T follicular helper cell (primary cell): ENCODE measurements at places on chromosomes 12 and 14.

DNA sequence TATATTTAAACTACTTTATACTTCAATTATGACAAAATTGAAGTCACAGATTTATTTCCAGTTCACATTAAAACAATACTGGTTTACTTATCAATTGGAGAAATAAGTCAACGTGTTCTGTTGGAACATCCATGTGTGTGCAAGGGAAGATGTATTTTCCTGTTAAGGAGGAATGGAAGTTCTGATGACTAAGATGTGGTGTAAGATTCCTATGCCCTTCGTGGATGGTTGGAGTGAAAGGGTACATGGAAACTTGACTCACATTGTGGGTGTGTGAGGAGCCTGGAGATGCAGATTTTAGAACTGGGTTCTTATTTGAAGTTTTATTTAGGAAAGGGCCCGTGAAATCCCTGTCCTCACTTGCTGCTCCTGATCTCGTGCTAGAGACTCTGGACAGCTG lies 95.3 kb downstream of the CATSPERB start:
- DNase-seq = no peak

- no peak for DNase-seq
These were observed 23.9 kb downstream of the PRICKLE1 start for GRCh38 chr12:42565633-42566032.

DNA sequence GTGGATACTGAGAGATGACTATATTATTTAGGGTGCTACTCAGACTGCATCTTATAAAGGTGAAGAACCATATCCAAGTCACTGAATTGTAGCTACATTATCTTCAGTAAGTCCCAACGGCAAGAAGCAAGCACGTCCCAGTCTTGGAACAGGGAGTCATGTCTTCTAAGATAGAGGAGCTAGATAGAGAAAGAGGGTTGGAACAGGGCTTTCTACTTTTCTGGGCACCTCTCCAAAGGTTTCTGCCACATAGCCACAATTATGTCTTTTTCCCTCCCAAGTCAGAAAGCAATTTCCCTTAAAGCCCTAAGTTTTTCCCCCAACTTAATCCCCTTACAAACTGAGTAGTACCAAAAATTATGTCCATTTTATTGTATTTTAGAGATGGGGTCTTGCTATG lies 22.4 kb downstream of the MAPK1IP1L start:
- no peak for DNase-seq

DNA sequence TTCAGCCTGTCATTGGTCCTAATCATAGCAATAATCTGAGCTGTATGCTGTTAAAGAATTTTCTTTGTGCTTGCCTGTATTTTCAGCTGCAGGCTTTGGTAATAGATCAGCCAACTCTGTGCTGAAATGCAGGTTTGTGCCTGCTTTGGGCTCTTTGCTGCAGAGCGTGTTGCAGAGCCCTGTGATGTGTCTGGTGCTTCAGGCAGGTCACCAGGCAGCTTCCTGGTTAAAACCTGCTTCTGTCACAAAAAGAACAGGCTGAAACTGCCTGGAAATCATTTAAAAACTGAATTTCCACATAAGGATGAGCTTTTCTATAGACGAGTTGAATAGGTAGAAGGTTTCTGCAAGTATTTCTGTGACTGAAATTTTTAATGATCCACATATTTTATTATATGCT lies 3.1 kb downstream of the DIP2B start:
- DNase-seq = no peak

- no peak for DNase-seq
These were observed 64.5 kb upstream of the STK38L start for GRCh38 chr12:27179400-27180214.

GRCh38 chr12:45878630-45879255 lies 111.6 kb downstream of the SCAF11 start:
- peak; percentile 3 for DNase-seq

DNA sequence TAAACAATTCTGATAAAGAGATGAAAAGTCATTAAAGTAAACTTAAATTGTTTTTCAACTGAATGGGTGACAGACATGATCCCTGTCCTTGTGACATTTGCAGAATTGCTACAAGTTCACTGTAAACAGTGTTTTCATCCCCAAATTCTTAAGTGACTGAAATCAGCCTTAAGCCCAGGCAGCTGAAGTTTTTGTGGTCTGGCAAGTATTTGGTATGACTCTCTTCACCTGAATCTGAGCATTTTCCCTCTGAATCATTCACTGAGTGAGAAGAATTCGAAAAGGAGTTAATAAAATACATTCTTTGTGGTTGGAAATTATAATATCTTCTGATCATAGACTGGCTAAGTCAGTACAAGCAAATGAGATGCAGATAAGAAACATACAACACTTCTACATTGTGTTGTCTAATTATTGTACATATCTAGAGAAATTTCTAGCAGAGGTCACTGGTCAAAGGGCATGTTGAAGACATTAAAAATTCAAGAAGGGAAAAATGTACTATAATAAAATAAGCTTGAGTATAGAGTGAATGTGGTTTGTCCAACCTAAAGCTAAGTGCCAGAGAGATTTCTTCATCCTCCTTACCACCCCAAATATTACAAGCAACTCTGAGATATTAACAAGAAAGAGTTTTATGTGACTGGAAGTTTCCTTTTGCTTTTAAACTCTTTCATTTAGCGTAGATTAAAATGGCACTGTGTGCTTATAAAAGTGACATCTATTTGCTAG lies 177.8 kb upstream of the DIO2 start:
- DNase-seq = no peak

DNA sequence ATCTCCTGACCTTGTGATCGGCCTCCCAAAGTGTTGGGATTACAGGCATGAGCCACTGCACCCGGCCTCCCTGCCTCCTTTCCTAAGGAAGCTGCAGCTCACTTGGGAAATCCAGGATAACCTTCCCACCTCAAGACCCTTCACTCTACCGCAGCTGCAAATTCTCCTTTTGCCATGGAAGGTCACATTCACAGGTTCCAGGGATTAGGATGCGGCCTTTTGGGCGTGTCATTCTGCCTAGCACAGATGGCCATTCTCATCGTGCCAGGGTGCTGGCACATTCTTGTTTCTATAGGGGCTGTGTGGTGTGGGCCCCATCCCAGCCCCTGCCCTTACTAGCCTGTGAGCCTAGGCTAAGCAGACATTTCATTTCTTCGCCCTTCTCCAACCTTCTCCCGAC lies 219.9 kb downstream of the CHST11 start:
- DNase-seq = no peak

DNA sequence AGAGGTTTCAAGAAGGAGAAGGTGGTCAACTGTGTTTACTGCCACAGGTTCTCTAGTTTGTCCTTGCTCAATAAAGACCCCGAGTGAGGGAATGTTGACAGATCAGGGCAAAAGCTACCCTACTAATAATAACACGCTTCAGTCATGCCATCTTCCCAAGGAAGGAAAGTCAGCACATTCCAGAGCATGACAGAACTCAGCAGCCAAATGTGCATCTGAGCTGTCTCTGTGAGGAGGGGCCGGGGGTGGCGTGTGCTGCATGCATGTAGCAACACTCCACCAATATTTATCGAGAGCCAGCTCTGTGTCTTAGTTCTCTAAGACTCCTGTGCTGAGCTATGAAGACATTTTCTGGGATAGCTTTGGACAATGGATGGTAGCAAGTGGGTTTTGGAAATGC lies 260.4 kb downstream of the DPF3 start:
- DNase-seq = no peak

DNA sequence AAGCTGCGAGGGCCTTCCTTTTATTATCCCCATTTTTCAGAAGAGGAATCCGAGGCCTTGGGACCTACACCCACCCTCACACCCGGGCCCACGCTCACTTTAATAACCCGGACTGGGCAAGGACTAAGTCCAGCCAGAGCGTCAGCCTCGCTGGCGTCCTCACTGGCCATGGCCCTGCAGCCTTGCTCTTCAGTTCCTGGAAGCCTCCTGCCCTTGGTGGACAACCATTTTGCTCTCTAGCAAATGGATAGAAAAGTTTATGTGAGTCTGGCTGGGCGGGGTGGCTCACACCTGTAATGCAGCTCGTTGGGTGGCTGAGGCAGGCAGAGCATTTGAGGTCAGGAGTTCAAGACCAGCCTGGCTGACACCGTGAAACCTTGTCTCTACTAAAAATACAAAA lies 9.8 kb downstream of the RTL1 start:
- no peak for DNase-seq

DNA sequence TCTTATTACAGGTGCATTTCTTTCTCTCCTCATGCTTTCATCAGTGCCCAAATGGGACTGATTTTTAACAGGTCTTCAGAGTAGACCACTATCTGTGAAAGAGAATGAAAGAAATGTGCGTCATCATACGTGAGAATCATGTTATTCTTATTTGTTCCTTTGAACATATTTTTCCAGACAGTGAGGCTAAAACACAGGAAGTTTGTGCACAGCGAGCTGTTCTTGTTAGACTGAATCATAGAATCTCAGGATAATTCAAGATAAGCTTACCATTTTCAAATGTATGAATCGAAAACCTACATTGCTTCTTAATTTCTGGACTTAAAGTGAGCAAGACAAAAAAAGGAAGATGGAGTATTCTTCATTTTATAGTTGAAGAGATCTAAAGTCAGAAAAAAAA lies 383.1 kb downstream of the EGLN3 start:
- DNase-seq = no peak

DNA sequence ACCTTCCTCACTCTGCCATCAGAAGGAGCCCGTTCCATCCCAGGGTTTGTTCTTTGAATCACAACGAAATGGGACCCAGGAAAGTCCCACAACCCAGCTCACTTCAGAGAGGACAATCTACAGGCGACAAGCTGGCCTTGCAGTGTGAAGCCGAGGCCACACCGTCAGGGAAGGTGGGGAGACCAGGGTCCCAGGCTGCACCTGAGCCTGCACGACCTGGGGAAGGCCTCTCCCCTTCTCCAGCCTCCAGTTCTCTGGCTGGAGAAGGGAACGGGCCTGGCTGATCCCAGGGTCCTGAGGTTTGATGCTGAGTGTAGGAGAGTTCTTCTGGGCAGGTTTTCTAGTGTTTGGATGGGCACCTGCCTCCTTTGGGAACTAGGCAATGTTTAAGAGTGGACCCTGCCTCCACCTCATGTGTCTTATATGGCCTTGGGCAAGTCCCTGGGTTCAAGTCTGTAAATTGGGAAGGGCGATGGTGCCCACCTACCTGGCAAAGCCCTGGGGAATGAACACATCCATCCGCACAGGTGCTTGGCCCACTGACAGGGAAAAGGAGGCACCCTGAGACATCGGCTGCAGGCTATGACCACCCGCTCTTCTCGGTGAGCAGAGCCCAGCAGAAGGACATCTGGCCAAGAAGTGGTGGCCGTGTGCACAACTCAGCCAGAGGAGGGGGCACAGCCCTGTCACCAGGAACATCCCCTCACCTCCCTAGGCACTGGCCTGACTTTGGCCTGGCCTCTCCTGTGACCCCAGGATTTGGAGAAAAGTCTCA lies 77.9 kb upstream of the BCL11B start:
- DNase-seq = no peak

- no peak for DNase-seq
These were observed 42.2 kb upstream of the FOS start for GRCh38 chr14:75236467-75236866.

DNA sequence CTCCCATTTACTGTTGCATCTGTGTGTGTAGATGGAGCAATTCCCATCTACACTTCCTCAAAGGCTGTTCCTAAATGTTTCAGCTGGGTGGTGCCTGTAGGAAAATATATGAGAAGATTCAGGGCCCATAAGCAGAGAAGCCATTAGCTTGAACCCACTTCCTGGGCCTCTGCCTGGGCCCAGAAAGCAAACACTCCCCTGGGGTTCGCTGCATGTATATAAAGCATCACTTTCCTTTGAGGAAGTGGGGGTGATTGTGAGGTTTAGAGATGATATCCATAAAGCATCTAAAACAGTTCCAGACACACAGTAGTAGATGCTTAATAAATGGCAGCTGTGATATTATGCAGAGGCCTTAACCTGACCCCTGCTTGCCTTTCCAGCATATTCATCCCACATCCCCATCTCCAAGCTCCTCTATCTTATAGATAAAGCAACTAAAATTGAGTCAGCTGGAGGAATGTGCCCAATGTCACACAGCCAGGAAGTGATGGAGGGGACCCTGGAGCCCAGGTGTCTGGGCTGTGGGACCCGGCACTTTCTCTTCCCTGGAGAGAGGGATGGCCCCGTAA lies 280.0 kb upstream of the CRY1 start:
- no peak for DNase-seq

DNA sequence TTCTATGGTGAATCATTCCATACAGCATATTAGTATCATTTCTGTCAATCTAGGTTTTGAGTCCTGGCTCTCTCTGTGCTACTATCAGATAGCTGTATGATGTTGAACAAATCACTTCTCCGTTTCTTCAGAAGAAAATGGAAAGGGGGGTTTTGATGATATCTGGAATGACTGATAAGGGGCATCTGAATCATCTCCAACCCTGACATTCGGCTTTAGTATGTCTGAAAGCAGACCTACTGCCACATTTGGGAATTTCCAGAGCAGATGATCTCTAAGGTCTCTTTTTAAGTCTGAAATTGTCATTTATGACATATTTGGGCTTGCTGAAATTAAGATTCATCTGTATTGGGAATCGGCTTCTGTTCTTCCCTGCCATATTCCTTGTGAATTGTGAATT lies 10.1 kb downstream of the MLF2 start:
- no peak for DNase-seq

- DNase-seq = no peak
These were observed 76.3 kb downstream of the HSD17B6 start for GRCh38 chr12:56839489-56839848.

DNA sequence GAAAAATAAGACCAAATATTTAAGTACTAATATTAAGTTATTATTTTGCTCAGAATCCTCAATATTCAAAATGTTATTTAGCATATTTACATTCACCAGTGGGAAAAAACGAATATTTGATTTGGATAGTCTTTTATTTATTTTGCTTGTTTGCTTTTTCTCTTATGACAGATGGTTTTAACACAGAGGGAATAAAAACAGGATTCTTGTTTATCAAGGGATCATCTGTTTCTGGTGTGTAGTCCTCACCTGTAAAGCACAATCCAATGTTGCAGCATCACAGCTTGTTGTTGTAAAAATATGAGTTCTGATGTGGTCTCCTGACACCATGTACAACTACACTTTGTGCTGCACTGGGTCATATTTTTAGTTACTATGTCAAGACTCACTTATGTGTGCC lies 103.9 kb downstream of the AVPR1A start:
- DNase-seq = no peak

DNA sequence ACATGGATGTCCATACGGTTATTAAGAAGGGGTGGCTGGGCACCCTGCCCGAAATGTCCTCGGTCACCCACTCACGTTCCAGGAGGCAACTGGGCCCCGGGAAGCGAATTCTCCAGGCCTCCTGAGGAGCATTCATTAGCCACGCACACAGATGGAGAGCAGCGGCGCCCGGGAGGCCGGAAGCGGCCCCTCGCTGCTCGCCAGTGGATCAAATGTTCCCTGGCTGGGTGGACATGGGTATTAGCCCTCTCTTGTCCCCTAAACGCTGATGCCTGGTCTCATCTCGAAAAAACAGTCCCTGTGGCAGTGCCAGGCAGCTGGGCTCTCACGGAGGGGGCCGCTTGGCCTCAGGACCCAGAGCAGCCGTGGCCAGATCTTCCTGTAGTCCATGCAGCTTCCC lies 59.0 kb upstream of the DLK1 start:
- DNase-seq = no peak

DNA sequence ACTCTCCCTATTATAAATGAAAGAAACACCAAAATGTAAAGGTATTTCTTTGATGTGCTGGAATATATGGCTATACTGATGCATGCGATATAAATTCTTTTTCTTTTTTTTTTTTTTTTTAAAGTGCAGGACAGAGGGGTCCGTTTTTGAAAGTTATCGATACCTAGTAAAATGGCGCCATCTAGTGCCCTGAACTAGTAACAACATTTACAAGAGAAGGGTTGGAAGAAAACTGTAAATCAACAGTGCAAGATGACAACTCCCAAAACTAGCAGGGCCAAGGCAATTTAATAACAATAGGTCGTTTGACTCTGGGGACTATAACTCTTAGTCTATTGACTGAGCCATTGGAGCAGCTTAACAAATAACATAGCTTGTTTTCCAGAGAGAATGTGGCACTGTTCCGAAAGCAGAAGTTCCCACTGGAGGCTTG lies 137.7 kb downstream of the SPTSSA start:
- DNase-seq = no peak
